NCI-H1436 (cell line): ENCODE measurements at places on chromosomes 5 and 9.
A peak's percentile ranks its signal among the peaks of the same experiment; 100 is the strongest.

DNA sequence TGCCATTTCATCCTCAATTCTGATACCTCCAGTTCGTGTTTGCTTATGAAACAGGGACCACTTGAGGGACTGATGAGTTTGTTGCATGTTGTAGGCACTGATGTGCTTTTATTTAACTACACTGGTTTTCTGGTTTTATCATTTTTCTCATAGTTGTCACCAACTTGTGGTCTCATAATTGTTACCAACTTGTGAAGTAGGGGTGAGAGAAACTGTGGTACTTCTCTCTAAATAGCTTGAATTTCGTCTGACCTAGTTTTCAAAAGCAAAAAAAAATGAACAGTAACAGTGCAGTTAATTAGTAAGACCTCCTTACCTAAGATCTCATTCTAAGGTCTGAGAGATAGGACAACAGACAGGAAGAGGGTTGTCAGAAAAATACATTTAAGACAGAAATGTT, 78.0 kb downstream of the ANXA2R start:
- DNase-seq, result no peak

DNA sequence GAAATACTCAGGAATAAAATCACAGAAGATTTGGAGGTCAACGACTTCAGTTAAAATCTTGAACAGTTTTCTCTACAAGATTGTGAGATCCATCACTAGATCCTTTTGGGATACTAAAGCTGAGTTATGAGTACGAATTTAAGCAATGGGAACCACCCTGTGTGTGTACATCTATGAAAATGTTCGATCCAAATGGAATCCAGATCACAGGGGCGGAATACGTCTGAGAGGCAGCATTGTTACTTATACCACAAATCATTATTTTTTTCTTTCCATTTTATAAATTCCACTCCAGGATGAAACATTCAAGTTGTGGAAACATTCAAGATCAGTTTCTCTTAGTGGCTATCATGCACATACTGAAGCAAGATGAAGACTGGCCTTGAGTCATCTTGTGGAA, 239.3 kb upstream of the PAPPA start:
- no peak for DNase-seq

DNA sequence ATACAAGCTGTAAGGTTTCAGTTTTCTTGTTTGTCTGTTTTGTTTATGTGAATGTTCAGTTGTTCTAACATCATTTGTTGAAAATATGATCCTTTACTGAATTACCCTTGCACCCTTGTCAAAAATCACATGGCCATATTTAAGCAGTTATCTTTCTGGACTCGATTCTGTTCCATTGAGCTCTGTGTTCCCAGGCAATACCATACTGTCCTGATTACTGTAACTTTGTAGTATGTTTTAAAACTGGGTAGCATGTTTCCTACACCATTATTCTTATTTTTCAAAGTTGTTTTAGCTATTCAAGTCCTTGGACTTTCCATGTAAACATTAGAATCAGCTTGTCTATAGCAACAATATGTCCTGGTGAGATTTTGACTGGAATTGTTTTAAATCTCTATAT, 66.7 kb upstream of the PRSS3 start:
- DNase-seq, result no peak

GRCh38 chr5:91225848-91226686, 157.1 kb downstream of the ARRDC3 start:
- peak; percentile 58 for DNase-seq

- no peak for DNase-seq
Observed at GRCh38 chr9:133634081-133634691, 2.0 kb upstream of the DBH start.

DNA sequence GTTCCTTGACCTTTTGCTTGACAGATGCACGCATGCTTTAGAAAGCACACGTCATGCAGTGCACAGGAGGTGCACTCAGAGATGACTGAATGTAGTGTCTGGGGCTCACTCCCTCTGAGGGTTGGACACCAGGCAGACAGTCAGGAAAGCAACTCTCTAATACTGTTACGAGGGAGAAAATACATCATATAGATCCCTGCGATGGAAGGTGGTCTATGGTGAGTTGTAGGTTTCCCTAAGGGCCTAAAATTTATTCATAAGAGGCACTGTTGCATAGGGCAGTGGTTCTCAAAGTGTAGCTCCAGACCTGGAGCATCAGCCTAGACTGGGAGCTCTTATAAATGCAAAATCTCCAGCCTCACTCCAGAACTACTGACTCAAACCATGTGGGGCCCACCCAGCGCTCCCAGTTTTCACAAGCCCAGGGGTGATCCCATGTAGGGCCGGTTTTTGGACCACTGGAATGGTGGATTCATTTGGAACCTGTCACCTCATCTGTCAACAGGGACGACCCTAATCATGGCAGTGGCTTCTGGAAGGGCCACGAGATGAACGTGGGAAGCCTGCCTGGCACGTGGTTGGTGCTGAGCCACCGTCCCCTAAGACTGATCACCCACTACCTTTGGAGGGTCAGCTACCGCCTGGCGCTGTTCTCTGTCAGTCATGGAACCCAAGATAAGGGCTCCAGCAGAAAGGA, 16.8 kb upstream of the PHF19 start:
- no peak for DNase-seq

- DNase-seq, result no peak
Observed at GRCh38 chr5:168575391-168576372, 3.5 kb downstream of the PANK3 start.

DNA sequence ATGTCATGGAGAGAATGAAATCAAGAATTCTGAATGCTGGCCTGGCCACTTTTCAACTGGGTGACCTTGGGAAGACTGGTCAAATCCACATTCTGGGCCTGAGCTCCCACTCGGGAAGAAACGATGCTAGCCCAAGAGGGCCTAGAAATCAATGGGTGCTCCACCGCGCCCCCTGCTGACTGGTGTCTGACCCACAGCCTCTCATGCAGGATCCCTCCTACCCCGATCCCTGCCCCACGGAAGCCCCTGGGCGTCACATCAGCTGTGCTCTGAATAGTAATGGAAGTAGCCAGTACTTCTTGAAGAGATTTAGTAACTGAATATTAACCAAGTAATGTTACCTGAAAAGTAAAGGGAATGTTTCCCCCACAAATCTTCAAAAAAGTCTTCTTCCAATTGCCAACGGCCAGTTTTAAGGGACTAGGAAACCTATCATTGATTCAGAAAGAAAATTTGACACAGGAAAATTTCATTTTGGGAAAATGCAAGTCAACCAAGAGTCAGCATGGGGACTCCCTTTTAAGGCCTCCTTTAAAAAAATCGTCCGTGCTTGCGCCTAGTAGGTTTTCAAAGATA, 43.9 kb downstream of the CRB2 start:
- no peak for DNase-seq

GRCh38 chr5:159459951-159460538, 129.8 kb upstream of the IL12B start:
- DNase-seq, result no peak

GRCh38 chr9:79165020-79165780, 406.6 kb upstream of the TLE4 start:
- DNase-seq, result no peak

- DNase-seq, result no peak
Observed at GRCh38 chr5:148145916-148146315, 22.4 kb upstream of the SPINK14 start.

DNA sequence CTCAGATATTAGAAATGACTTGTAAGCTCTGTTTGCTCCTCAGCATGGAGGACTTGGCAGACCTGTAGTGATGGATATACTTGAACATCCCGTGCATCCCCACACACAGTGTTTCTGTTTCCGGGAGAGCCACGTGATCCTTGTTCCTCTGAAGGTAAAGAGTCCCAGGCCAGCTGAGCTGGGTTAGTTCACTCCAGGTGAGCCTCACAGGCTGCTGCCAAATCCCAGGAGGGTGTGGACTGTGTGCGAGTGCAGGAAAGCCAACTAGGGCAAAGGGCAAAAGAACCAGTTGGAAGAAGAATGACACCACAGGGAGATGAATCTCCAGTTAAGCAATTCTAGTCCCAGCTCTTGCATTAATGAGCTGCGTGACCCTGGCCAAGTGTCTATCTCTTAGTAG, 10.4 kb upstream of the TOMM5 start:
- no peak for DNase-seq

GRCh38 chr5:77709993-77710685, 66.0 kb downstream of the TBCA start:
- DNase-seq, result no peak

- no peak for DNase-seq
Observed at GRCh38 chr5:79962575-79963222, 28.4 kb downstream of the MTX3 start.

GRCh38 chr9:114591291-114591787, 3.8 kb downstream of the ATP6V1G1 start:
- no peak for DNase-seq

DNA sequence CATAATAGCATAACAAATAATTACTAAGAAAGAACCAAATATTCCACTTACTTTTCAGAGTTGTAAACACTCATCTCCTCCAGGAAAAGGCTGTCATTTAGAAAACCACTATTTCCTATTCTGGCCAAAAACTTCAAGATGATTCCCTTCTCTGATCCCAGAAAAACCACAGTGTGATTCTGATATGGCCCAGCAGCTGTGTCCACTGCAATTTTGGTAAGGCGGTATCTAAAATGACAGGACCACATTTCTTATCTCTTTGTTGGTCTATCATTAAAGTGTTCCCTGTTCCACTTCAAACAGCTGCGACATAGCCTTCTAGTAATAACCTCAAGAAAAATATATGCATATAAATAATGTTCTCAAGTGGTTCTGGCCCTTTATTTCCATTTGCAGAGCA, 96.1 kb downstream of the SEMA6A start:
- DNase-seq, result no peak

GRCh38 chr9:126093771-126094170, 232.9 kb upstream of the MVB12B start:
- DNase-seq, result no peak

- no peak for DNase-seq
Observed at GRCh38 chr9:106218427-106218826, 524.1 kb downstream of the TMEM38B start.

GRCh38 chr5:31537851-31538250, 5.8 kb downstream of the C5orf22 start:
- DNase-seq, result no peak

DNA sequence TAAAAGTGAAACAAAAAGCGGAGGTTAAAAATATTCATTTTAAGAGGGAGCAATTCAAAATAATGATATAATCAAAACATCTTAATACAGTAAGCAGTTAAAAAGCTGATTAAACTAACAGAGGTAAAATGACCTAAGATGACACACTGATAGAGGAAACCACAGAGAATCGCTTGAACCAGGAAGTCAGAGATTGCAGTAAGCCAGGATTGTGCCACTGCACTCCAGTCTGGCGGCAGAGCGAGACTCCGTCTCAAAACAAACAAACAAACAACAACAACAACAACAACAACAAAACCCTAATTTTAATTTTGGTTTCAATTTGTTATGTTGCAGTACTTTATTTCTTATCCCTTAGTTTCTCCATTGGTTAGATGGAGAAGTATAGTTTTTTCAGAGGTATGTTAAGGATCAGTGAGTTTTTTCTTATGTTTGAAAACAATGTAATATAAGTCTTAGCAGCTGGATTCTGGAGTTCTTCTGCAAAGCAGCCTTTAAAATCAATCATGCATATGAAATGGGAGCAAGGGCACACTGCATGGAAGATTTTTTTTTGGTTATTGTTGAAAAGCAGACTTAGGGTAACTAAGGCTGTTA, 58.5 kb downstream of the MLANA start:
- DNase-seq, result no peak

DNA sequence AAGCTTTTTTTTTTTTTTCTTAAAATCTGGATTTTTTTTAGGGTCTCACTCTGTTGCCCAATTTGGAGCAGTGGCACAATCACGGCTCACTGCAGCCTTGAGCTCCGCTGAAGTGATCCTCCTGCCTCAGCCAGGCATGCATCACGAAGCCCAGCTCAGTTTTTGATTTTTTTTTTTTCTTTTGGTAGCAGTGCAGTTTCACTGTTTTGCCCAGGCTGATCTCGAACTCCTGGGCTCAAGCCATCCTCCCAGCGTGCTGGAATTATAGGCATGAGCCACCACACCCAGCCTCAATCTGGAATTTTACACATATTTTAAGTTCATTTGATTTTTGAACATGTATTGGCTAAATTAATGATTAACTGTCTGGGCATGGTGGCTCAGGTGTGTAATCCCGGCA, 36.3 kb downstream of the TRIO start:
- no peak for DNase-seq

DNA sequence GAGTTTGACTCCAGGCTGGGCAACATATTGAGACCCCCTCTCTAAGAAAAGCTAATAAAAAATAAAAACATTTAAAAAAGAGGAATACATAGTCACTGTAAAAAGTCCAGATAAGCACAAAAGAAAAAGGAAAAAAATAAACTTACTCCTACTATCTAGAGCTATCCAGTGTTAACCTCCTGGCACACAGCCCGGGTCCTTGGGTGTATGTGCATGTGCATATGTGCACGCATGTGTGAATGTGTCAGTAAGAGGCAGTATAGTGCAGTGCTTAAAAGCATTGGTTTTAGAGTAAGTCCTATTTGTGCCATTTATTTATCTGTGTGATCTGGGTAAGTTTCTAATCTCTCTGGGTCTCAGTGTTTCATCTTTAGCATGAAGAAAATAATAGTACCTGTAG, 26.7 kb downstream of the FAM219A start:
- no peak for DNase-seq

DNA sequence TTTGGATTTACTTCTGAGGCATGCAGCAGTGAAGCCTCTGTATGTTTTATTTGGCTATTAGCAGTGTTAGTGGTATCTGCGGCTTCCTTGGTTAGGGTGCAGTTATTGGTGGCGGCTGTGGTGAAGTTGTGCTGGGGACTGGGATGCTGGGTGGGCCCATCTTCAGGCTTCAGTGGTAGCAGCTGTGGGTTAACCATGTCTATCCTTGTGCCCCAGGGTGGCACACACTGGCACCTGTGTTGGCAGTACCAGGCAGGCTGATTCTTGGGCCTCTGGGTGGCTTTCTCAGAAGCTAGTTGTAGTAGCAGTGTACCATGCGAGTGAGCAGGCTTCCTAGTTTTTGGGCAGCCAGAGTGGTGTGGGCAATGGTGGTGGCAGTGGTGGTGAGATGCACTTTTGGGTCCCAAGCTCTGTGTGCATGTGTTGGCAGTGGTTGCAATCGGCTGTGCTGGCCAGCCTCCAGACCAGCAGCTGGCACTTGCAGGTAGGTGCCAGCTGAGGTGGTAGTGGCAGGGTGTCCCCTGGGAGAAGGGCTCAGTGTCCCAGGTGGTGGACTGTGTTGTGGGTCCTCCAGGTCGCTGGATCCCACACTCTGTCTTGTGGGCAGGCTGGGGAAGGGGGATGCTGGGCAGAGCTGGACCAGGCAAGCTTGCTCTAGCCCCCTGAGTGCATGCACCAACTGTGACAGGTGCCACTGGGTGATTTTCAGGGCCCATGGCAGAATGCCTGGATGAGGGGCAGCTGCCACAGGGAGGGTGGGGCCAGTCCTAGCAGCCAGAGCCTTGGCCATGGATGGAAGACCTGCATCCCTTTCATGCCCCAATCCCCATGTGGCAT, 13.6 kb downstream of the AHRR start:
- DNase-seq, result no peak

- no peak for DNase-seq
Observed at GRCh38 chr9:111683392-111683791, 22.0 kb downstream of the GNG10 start.

DNA sequence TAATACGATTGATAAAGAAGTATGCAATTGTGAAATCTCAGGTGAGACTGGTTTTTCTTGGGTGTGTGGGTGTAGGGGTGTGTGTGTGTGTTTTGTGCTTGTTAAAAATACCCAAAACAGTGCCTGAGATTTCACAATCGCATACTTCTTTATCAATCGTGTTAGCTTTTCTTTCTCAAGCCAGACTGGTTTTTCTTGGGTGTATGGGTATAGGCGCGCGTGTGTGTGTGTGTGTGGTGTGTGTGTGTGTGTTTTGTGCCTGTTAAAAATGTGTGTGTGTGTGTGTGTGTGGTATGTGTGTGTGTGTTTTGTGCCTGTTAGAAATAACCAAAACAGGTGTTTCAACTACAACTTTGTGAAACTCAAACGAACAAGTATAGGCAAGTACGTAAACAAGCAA, 53.7 kb downstream of the CERT1 start:
- no peak for DNase-seq
